ENCODE measurements at places on chromosomes 6 and 20. TPM values are rescaled to one million over a fixed set of nuclear protein-coding genes. Genes with fewer than 3 reads are reported as not detected.

- no peak for DNase-seq
Observed at GRCh38 chr6:17334265-17334664, 53.1 kb downstream of the RBM24 start.

DNA sequence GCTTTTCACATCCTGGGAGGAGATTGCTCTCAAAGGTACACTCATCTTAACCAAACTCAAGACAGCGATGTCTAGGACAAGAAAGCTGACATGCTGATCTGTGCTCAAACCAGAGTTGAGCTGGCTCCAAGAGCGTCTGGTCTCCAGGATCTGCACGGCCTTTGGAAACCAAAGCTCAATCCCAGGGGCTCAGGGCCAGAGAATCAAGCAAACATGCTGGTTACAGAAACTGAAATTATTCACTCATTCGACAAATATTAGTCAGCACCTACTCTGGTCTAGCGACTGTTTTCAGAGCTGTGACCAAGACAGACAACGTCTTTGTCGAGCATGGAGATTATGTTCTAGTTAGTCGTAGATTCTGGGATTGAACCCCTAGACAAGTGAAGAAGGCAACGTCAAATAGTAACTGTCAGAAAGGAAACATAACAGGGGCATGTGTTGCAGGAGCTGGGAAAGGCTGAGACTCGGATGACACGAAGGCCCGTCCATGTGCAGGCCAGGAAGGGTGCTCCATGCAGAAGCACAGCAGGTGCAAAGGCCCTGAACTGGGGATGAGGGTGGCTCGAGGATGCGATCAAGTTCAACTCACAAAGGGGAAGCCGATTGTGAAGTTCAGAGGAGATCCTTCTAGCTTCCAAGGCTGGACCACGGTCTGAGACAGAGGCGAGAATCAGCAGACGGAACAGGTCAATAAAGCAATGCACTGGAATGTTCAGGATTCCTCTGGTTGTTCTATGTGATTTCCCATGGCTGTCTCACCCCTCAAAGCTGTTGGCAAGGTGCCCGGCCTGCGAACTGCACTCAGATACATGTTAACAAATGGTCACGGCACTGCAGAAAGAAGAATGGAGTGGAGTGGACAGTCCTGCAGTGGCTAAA is 12.5 kb upstream of the PCK1 start:
- peak; percentile 60 for DNase-seq

- no peak for DNase-seq
Observed at GRCh38 chr6:26554447-26554696, 16.2 kb downstream of the HMGN4 start.

- no peak for DNase-seq
Observed at GRCh38 chr6:12175626-12176025, 114.5 kb upstream of the EDN1 start.

GRCh38 chr6:76174722-76175121 is 102.3 kb upstream of the IMPG1 start:
- no peak for DNase-seq

GRCh38 chr20:33408716-33409654 is 7.7 kb upstream of the CDK5RAP1 start:
- DNase-seq = no peak

- DNase-seq = no peak
Observed at GRCh38 chr20:16212790-16213189, 360.5 kb downstream of the KIF16B start.

DNA sequence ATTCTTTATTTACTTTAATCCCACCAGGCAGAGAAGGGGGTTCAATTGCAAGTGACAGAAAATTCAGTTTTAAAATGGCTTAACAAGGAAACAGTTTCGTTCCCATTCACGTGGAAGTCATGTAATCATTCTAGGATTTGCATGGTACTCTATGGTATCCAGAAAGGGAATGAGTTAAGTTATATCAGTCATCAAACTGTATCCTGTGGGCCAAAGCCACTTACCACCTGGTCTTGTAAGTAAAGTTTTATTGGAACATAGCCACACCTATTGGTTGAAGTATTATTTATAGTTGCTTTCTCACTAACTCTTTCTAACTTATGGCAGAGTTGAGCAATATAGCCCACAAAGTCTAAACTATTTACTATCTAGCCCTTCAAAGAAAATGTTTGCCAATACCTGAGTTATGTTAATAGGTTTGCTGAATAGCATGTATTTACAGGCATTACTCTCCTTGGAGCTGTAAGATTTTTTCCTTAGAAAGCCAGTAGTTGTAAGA is 10.2 kb upstream of the MMS22L start:
- no peak for DNase-seq

- DNase-seq = peak; percentile 12
Observed at GRCh38 chr6:18425218-18425617, 38.1 kb downstream of the RNF144B start.

GRCh38 chr20:15359056-15359455 is 1021.6 kb upstream of the FLRT3 start:
- DNase-seq = no peak

DNA sequence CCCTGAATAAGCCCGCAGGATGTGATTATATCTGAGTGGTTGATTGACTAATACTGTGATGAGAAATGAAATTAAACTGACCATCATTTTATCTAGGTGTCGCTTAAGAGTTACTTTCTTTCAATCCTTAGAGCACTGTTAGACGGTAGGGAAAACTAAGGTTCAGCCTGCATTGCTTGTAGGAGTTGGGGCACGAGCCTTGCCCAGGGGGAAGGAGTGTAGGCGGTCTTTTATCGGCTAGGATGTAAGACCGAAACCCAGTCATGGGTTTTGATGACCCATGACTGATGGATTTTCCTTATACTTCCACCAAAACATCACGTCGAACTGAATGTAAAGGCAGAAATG is 392 bp upstream of the TASP1 start:
- no peak for DNase-seq

The TGM3 gene
- 1.4 TPM for total RNA-seq

The NOL7 gene
- 54.5 TPM for total RNA-seq

The PEDS1 gene
- 28.6 TPM for total RNA-seq

Data from mucosa of gallbladder (tissue), 1 donor.